ENCODE measurements at places on chromosomes 6 and 20. TPM values are rescaled to one million over a fixed set of nuclear protein-coding genes. Genes with fewer than 3 reads are reported as not detected.

DNA sequence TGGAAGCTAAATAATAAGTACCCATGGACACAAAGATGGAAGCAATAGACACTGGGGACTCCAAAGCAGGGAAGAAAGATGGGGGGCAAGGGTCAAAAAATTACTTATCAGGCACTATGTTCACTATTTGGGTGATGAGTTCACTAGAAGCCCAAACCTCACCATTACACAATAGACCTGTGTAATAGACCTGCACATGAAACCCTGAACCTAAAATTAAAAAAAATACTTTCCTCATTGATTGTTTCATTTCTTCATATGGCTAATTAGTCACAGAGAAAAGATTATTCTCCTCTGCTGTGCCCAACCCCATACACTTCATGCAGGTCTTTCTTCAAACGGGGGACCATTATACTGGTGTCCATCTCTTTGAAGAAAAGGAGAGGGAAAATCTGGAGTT is 213.0 kb upstream of the DTNBP1 start:
- no peaks in the 10 kb centered on the region for H3K27me3 ChIP-seq
- DNase-seq: no peak
- H3K4me1 ChIP-seq: no peaks in the 10 kb centered on the region
- H3K36me3 ChIP-seq: no peaks in the 10 kb centered on the region

DNA sequence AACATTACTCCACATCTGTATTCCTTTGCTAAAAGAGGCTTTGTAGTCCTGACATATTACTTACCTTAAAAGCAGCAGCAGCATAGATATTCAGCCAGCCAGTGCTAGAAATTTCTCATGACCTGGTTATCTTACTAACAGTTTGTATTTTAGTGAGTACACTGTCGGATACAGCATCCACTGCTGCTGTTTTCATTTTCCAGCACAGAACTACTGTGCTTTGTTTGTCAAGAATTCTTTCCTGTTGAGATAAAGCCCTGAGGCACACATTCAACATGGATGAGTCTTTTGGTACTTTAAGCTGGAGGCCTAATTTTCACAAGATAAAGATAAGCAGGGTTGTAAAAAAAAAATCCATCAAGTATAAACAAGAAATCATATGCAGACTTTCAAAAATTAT is 311.2 kb upstream of the OPRM1 start:
- H3K27ac ChIP-seq: no peak overlapping the region
- DNase-seq: no peak
- H3K4me3 ChIP-seq: no peak overlapping the region
- no peaks in the 10 kb centered on the region for H3K36me3 ChIP-seq
- H3K4me1 ChIP-seq: no peaks in the 10 kb centered on the region
- H3K27me3 ChIP-seq: no peaks in the 10 kb centered on the region

DNA sequence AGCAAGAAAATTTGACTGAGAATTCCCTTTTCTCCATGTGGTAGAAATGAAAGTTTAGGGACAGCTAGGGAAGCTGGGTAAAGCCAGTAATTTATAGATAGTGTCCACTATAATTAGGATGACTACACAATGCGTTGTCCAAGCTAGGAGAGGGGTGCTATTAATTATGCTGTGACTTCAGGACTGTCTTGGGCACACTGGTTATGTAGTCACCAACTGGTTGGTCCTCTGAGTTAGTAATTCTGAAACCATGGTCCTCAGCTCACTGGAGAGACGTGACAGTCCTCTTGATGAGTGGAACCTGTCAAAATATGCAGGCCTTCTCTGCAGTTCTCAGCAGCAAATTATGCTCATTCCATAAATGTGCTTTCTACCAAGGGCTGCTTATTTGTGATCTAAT is 94.6 kb upstream of the ENPP5 start:
- DNase-seq: no peak
- H3K27ac ChIP-seq: no peak overlapping the region
- H3K27me3 ChIP-seq: no peaks in the 10 kb centered on the region
- H3K4me3 ChIP-seq: no peak overlapping the region
- no peaks in the 10 kb centered on the region for H3K4me1 ChIP-seq

DNA sequence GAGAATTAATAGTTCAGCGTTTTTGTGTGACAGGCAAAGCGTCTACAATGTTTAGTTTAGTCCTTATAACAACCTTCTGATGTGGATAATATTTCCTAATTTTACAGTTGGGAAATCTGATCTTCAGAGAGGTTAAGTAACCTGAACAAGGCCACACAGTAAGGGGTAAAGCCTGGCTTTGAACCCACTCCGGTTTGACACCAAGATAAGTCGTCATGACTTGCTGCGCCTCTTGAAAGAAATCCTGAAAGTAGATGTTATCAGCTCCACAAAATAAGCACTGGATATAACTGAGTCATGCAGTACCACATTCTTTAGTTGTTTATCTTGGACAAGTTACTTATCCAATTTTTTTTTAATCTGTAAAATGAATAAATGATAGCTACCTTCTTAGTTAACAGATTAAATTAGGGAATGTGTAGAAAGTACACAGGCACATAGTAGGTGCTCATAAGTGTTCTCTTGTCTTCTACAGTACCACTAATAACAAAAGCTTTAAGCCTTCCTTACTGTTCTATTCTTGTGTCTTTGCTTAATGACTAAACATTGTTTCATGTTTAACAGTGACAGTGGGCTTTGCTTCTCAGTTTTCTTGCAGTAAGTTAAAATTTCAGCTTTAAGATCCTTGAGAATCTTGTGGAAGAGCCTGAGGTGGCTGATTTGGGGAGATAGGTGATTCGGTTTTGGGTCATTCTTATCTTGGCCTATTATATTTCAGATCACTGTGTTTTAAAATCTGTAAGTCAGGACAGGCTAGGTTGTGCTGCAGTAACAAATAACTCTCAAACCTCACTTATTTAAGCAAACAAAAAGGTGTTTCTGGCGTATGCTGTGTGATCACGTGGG is 2.1 kb downstream of the HIVEP1 start:
- H3K27ac ChIP-seq: no peak overlapping the region
- no peaks in the 10 kb centered on the region for H3K27me3 ChIP-seq
- H3K4me3 ChIP-seq: no peak overlapping the region
- no peaks in the 10 kb centered on the region for H3K36me3 ChIP-seq
- peaks cover 4% of the 10 kb centered on the region for H3K4me1 ChIP-seq

GRCh38 chr6:25627001-25627400 is 25.0 kb upstream of the SCGN start:
- no peak overlapping the region for H3K27ac ChIP-seq
- DNase-seq: no peak
- no peaks in the 10 kb centered on the region for H3K4me1 ChIP-seq
- H3K4me3 ChIP-seq: no peak overlapping the region
- no peaks in the 10 kb centered on the region for H3K27me3 ChIP-seq

TRIM10 gene
- not detected for total RNA-seq

DNA sequence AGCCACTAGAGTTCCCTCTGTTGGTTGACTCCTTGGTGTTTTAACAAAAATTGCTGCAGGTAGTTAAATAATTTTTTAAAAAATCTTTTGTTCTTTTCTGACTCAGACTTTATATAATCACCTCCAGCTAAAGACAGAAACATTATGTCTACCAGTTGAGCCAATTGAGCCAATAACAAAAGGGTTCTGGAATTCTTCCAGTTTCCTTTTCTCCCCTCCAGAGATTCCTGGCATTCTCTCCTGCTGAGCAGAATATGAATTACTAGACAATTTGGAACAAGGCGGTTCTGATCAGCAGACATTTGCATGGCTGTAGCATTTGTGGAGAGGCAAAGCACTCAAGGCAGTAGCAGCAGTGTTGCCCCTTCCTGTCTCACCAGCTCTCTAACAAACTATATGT is 144.0 kb upstream of the SLC35B3 start:
- no peaks in the 10 kb centered on the region for H3K27me3 ChIP-seq
- H3K27ac ChIP-seq: no peak overlapping the region
- H3K36me3 ChIP-seq: no peaks in the 10 kb centered on the region
- no peak overlapping the region for H3K4me3 ChIP-seq
- H3K4me1 ChIP-seq: no peaks in the 10 kb centered on the region
- DNase-seq: no peak

GRCh38 chr6:101597693-101598092 is 204.2 kb downstream of the GRIK2 start:
- no peak overlapping the region for H3K27ac ChIP-seq
- H3K36me3 ChIP-seq: no peaks in the 10 kb centered on the region
- no peak for DNase-seq
- H3K4me1 ChIP-seq: no peaks in the 10 kb centered on the region
- H3K4me3 ChIP-seq: no peak overlapping the region
- no peaks in the 10 kb centered on the region for H3K27me3 ChIP-seq
